ENCODE measurements at places on chromosomes 4 and X.

- DNase-seq, result no peak
These were observed 11.4 kb upstream of the TADA2B start for GRCh38 chr4:7031558-7032449.

DNA sequence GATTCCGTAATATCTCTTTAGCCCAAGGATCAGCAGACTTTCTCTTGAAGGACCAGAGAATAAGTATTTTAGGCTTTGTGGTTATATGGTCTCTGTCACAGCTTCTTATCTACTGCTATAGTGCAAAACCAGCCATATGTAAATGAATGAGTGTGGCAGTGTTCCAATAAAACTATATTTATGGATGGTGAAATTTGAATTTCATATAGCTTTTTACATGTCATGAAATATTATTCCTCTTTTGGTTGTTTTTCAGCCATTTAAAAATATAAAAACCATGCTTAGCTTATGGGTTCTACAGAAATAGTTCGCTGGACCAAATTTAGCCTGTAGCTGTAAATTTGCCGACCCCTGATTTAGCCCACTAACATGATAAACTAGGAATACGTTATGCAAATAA, 18.0 kb upstream of the MSMO1 start:
- DNase-seq, result no peak

GRCh38 chrX:71543316-71543715, 10.4 kb downstream of the OGT start:
- no peak for DNase-seq

DNA sequence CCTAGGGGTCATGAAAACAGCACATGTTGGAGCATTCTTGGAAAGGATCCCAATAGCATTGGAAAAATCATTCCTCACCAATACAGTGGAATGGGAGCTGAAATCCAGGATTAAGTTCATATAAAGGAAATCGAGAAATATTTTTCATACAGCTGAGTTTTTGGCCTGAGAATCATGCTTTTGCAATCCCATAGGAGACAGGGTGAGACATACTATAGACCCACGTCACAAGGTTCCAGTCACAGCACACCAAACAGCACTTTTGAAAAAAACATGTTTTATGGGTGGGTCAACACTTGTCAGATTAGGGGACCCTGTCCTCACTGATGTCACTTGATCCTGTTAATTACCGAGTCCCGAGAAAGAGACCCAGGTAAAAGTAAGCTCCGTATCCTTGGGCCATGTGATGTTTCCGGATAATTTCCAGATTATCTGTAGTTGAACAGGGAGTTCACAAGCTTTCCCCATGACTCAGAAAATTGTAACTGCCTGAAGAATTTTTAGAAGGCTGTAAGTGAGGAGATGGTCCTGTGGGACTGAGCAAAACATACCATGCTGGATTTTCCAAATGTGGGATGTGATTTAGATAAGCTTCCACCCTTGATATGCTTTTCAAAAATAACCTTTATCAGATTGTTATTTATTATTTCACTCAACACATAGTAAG, 80.9 kb upstream of the TLR3 start:
- DNase-seq, result no peak

- no peak for DNase-seq
These were observed at the start of gene RENBP for GRCh38 chrX:153944140-153944799. RENBP (minus strand) TSS chrX:153944643; CDS start chrX:153944610, 33 bp downstream.

DNA sequence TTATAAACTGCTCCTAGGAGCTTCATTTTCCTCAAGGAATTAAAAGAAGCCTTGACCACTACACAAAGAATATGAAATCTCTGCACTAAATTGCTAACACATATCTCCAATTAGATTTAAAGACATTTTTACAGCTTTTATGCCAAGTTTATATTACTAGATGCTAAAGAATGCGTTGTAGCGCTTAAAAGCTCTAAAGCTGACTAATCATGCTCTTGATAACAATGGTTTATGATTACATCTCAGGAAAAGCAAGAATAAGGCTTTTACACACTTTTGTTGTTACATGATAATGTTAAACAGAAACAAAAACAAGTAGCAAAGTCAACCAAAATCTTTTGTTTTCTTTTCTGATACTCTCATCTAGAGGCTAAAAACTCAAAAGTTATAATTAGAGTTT, 44.7 kb downstream of the SLC10A7 start:
- no peak for DNase-seq

DNA sequence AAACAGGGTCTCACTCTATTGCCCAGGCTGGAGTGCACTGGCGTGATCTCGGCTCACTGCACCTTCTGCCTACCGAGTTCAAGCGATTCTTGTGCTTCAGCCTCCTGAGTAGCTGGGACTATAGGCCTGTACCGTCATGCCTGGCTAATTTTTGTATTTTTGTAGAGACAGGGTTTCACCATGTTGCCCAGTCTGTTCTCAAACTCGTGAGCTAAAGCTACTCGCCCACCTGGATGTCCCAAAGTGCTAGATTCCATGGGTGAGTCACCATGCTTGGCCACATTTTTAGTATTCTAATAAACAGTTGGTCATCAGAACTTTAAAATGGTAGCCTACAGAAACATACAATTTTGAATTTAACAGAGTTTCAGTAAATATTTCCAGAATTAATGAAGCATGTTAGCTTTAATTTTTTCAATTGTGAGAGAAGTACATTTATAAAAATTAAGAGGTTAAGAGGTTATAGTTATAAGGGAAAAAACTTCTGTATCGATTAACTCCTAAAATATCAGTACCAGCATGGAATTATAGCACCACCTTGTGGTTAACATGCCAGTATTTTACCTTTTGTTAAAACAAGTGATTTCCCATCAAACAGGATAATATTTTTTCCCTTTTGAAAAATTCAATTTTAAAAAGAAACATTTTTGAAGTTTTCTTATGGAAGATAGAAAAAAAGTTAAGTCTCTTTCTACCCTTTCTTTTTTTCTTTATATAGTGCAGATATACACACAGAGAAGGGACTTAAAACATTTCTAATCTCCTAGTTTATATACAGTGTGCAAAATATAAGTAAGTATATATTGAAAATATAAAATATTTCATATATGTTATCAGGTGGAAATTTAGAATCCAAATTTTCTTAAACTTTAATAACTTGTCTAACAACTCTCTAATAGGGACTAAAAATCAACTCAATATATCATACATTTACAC, 35.4 kb downstream of the CEP44 start:
- no peak for DNase-seq

DNA sequence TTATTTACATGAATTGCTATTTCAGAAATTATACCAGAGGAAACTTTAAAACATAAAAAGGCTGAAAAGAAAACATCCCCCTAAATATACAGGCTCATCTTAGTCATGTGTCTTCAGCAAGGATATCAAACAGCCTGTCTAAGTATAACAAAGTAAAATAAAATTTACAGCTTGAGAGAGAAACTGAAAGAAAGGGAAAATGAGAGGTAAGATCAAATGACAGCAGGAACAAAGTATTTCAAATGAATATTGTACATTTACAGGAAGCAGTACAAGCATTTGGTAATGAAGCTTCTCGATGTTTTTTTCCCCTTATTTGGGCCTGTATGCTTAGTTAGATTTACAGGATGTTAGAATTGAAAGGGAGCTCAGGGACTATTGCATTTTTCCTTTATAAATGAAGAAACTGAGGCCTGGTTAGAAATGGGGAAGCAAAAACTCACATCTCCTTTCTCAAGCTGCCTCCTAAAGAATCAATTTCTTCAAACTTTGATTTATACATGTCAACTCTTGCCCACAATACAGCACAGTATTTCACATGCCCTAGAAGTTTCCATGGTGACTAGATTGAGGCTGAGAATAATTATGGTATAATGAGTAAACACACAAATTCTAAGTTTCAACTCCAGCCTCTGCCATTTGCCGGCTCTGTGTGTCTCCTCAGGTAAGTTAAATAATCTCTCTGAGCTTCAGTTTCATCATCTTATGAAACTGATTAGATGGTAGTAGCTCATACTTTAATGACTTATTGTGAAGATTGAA, 29.3 kb downstream of the DAPP1 start:
- no peak for DNase-seq

- DNase-seq, result no peak
These were observed 72.6 kb upstream of the SPRY1 start for GRCh38 chr4:123323998-123324397.

DNA sequence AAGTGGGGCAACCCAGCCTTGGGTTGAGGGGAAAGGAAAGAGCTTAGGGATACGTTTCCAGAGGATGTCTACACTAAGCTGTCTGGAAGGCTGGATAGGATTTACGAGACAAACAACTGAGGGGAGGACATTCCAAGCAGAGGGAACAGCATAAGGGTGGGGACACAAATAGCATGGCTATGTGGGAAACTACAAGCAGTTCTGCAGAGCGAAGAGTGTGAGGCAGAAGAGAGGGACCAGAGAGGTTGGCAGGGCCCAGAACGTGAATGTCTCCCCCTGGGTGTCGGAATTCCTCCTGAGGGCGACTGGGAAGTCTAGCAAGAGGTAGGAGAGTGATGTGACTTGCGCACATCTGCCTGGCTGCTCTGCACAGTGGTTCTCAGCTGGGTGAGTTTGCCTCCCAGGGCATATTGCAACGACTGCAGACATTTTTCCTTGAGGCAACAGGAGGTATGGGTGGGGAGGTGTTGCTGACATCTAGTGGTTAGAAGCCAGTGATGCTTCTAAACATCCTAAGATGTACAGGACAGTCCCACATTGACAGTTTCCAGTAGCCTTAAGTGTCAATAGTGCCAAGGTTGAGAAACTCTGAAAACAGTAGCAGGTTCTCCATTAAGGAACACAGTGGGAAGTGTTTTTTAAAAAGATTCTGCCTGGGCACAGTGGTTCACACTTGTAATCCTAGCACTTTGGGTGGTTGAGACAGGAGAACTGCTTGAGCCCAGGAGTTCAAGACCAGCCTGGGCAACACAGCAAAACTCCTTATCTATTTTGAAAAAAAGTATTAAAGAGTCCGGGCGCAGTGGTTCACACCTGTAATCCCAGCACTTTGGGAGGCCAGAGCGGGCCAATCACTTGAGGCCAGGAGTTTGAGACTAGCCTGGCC, 9.2 kb downstream of the NDUFA1 start:
- no peak for DNase-seq

- DNase-seq, result no peak
These were observed 192.2 kb upstream of the LEF1 start for GRCh38 chr4:108360754-108361445.

- DNase-seq, result no peak
These were observed 87.4 kb downstream of the CCDC160 start for GRCh38 chrX:134324359-134324758.

GRCh38 chr4:103934178-103934789, 214.5 kb upstream of the TACR3 start:
- DNase-seq, result no peak

GRCh38 chrX:20320461-20321159, 53.9 kb upstream of the RPS6KA3 start:
- no peak for DNase-seq

DNA sequence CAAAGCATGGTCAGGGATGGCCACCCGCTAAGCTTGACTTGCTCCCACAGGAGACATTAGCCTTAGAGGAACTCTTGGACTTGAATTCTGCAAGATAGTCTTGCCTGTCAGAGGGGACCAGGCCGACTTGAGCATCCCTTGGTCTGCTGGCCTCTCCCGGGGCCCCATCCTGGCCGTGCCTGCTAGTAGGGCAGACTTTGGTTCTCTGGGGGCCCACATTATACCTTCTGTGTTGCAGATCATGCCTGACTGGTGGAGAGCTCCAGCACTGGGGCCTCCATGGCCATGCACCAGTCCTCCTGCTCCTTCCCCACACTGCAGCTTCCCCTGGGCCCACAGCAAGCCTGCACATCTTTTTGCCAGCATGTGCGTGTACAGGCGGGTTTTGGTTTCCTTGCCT, 46.5 kb downstream of the DACH2 start:
- no peak for DNase-seq

GRCh38 chr4:110175634-110176033, 22.8 kb downstream of the ELOVL6 start:
- no peak for DNase-seq

- DNase-seq, result no peak
These were observed 12.6 kb downstream of the RUFY3 start for GRCh38 chr4:70734168-70734954.

GRCh38 chr4:139795527-139796314, 130.1 kb downstream of the MGST2 start:
- no peak for DNase-seq

- DNase-seq, result no peak
These were observed 1.2 kb upstream of the NMU start for GRCh38 chr4:55637272-55637820.

DNA sequence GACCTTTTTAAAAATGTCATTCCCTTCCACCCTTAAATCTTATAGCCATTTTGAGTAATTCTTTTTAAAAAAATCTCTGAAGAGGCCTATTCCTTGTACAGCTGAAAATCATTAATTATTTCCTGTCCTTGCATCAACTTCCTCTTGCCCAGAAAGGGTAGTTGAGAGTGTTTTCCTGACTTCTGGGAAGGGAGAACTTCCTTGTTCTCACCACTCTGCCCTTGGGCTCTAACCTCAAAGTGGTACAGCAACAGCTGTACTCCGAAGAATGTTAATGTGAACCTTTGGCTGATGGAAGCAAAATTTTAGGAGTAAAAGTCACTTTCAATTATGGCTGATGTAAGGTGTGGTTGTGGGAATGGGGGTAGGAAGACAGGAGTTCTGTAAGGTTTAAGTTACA, 15.1 kb upstream of the FABP2 start:
- no peak for DNase-seq

- no peak for DNase-seq
These were observed 28.6 kb upstream of the MAGEA11 start for GRCh38 chrX:149682956-149683947.

DNA sequence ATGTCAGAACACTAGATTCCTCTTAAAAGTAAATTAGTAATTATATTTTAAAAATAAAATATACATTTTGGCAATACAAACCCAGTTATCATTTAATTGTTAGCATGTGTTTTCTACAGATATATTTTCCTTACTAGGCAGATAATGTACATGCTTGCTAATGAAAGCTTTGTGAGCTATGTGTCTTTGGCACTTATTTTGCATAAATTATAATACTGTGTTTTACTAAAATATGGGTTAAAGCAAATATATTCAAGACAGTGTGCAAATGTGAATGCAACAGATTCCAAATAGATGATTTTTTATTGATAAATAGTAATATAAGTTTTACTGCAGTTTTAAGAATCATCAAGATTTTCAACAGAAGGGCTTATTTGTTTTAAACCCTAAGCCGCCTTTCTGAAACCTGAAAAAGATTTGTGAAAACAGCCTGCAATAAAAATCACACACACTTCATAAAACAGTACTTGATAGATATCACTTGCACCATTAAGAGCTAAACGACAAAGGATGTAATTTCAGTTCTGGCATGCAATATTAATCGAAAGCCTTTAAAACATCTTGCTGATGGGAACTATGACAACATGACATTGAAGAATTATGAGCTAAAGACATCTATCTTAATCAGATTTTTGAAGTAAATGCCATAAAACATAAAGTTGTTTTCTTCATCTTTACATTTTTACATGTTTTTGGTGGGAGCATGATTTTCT, 333.3 kb downstream of the DCTD start:
- no peak for DNase-seq

DNA sequence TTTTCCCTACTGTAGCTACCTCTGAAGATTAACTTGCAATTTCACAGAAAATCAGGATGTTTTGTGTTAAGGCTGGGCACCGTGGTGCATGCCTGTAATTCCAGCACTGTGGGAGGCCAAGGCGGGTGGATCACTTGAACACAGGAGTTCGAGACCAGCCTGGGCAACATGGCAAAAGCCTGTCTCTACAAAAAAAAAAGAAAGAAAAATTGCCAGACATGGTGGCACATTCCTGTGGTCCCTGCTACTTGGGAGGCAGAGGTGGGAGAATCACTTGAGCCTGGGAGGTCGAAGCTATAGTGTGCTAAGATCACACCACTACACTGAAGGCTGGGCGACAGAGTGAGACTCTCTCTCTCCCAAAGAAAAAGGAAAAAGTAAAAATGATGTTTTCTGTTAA, 27.4 kb downstream of the APELA start:
- no peak for DNase-seq

GRCh38 chr4:176988226-176988625, 195.5 kb upstream of the VEGFC start:
- DNase-seq, result no peak

Data from activated CD4-positive, CD25-positive, alpha-beta regulatory T cell treated with anti-CD3 and anti-CD28 coated beads, Interleukin-2, amount 50 U/mL, for 16 hours (primary cell).